ENCODE measurements at places on chromosomes 5 and 9.

DNA sequence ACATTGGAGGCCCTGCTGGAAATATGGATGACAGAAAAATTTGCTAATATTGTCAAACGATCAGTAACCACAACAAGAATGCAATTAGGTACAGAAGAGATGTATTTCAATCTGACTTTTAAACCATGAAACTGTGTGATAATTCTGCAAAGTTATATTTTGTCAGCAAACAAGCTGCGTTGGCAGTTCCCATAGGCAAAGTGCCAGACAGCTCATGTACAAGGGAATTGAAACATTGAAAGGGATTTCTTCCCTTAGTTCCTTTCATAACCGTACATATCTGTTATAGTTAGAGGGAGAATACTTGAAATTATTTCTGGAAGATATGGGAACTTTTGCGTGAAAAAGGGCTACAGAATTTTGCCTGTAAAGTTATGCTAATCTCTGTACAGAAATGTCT is 419.4 kb upstream of the PTGER4 start:
- DNase-seq: no peak

GRCh38 chr9:69122549-69123141 is 51.4 kb upstream of the TJP2 start:
- DNase-seq: peak; percentile 58

- peak; percentile 34 for DNase-seq
Measured at GRCh38 chr9:136793086-136793946, 2.2 kb downstream of the TMEM141 start.

DNA sequence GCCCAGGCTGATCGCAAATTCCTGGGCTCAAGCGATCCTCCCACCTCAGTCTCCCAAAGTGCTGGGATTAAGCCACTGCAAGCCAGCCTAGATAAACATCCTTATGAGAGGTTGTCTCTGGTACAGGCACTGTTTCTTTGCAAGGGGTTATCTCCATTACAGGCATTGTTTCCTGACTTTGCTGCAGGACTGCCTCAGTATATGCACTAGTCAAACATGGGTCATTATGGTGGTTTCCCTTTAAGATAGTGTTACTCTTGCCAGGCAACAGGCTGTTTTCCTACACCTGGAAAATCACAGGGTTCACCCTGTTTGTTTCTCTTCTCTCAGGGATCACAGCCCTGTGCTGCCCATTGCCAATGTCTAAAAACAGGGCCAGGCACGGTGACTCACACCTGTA is 7.8 kb upstream of the CLTB start:
- no peak for DNase-seq

DNA sequence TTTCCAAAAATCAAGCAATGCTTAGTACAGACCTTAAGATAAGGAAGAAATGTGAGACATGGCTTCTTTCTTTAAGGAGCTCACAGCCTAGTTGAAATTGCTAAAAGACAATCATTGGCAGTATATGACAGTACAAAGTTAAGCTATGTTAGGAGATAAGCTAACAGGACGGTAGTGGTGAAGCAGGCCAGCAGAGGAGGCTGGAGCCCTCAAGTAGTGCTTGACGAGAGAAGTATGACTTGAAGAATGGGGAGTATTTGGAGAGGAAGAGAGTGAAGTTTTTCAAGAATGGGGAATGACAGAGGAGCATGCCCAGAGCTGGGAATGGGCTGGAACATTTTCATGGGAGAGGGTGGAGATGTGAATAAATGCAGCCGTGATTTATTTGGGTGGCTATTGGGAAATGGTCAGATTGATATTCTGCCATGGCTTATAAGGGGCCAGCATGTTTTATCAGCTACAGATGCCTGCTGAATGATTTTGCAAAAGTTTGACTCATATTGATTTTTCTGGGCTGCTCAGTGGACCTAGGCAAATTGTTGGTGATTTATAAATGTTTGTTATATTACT is 43.7 kb downstream of the LURAP1L start:
- no peak for DNase-seq

DNA sequence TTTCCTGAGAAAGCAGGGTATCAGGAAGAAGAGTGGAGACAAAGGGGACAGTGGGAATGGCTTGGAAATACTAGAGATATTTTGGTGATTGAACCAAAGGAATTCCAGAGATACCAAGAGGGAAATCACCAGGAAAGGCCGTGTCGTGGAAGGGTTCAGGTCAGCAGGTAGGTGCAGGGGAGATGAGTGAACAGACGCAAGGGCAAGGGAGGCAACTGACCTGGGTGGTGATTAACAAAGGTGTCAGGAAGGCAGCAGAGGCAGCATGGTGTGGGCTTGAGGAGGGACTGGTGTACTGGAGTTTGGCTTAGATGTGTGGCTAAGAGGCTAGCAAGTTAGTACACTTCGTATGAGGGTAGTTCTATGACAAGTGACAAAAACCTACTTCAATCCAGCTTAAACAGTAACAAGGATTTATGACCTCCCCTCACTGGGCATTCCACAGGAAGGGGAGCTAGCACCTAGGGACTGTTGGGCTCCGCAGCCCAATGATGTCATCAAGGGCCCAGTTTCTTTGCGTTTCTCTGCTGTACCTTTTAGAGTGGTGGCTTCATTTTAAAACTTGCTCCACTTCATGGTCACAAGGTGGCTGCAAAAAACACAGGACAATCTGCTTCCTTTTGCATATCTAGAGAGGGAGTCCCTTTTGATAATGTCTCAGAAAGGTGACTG is 37.0 kb downstream of the INIP start:
- DNase-seq: no peak

DNA sequence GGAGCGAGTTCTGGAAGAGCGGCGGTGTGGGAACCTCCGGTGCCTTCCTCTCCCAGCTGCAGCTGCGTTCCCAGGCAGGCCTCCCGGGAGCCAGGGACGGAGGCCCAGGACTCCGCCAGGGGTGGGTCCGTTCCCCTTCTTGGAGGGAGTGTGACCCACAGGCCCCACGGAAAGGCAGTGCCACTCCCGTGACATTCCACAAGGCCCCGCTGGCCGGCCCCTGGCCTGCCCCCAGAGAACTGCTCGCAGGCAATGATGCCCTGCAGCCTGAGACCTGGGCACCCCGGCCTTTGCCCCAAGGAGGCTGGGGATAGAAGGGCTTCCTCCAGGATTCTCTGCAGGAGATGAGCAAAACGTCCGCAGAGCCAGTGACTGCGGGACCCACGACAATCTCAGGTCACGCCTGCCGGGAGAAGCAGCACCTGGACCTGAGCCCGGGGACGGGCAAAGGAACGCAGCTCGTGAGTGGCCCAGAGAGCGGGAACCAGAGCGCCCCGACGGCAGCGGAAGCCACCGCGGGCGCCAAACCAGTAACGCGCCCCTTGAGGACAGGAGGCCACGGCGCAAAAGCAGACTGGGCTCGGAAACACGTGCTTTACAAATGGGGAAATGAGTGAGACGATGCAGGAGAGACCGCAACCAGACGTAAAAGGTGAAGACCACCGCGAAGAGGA is 9.3 kb downstream of the OBP2B start:
- no peak for DNase-seq

DNA sequence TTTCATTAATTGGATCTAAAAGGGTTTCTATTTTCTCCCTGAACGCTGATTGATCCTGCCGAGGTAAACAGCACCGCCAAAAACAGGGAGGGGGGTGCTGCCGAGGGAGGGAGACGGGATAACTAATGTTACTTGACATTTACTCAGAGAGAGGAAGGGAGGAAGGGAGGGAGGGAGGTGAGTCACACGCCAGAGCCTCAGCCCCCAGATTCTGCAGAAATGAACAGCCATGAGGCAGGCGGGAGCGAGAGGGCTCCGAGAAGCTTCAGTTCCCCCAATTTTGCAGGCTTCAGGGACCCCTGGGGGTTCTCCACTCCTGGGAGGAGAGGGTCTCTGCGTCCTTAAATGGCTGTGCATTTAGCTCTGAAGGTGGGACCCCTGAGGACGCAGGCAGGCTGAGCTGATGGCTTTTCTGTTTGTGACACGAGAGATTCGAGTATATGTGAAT is 59.1 kb upstream of the IER5L start:
- DNase-seq: no peak

DNA sequence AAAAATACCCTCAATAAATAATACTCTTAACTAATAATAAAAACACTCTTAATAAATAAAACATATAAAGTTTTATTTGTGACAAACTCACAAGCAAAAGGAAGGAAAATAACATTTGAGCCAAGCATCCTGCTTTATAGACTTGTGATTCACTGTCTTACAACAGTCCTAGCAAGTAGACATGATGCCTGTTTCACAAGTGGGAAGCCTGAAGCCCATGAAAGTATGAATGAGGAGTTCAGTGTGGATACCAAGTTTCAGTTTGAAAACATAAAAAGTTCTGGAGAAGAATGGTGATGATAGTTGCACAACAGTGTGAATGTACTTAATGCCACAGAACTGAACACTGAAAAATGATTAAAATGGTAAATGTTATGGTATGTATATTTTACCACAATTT is 10.9 kb downstream of the HABP4 start:
- DNase-seq: no peak

- DNase-seq: no peak
Measured at GRCh38 chr9:95506428-95506677, 10.4 kb downstream of the PTCH1 start.

DNA sequence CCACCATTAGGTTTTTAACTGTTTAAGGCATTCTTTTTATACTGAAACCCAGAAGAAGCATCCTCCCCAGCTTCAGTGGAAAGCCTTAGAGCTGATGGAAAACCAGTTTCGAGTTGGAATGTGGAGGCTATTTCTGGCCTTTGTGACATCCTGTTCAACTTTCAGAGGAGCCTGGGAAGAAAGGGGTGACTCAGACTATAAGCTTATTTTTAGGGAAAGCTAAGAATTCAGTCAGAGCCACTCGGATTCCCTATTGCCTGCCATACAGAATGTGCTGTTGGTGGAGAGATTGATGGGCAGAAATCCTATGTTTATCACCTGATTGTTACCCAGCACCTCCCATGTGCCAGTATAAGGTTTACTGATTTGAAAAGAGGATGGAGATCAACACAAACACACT is 19.8 kb downstream of the PALM2AKAP2 start:
- no peak for DNase-seq
